ENCODE measurements at places on chromosomes 7 and 10.

GRCh38 chr7:44654255-44654796 lies 47.9 kb downstream of the OGDH start:
- no peak for DNase-seq

GRCh38 chr7:81206667-81207360 lies 288.0 kb upstream of the SEMA3C start:
- no peak for DNase-seq

GRCh38 chr7:41942468-41943093 lies 239.7 kb upstream of the INHBA start:
- DNase-seq, result no peak

DNA sequence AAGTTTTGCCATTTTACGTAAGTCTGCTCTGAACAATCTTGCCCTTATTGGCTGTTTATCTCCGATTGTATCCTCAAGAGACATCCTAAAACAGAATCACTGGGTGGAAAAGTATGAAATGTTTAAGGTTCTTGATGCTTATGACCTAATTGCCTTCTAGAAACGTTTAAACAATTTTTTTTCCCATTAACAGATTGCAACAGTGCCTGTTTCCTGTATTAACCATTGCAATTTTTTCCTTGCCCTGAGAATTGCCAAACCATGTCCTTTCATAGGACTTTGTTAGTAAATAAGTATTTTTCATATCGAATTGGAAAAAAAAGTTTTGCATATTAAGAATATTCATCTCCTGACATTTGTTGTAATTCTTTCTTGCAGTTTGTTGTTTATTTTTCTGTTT lies 639.8 kb downstream of the INHBA start:
- no peak for DNase-seq

DNA sequence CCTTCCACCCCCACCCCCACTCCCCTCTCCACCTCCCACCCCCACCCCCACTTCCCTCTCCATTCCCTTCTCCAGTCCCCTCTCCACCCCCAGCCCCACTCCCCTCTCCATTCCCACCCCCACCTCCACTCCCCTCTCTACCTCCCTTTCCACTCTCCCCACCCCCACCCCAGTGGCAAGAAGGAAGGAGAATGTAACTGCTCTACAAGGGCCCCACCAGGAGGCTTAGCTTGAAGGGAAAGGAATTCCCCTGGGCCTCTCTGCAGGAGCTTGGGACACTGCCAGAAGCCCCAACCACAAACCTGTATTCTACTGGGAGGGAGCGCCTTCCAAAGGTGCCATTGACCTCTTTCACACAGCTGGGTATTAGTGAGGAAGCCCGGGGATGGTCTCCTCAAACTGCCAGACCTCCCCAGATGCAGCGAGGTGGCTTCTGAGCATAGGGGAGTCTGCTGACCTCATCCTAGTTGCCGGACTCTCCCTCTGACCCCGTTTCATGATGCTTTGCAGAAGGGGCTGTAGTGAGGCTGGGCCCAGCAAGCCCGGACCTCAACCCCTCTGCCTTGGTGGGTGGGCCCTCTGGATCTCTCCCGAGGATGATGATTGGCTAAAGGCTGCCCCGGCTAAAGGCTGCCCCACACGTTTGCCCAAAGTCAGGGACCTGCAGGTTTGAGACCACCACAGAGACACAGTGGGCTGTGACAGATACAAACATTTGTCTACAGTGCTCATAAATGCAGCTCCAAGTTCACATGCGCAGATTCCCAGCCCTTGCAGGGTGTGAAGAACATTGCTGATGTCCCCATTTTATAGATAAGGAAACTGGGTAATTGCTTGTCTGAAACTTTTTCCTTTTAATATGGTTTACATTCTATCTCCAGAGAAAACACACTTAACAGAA lies 2.9 kb downstream of the DEPP1 start:
- no peak for DNase-seq

DNA sequence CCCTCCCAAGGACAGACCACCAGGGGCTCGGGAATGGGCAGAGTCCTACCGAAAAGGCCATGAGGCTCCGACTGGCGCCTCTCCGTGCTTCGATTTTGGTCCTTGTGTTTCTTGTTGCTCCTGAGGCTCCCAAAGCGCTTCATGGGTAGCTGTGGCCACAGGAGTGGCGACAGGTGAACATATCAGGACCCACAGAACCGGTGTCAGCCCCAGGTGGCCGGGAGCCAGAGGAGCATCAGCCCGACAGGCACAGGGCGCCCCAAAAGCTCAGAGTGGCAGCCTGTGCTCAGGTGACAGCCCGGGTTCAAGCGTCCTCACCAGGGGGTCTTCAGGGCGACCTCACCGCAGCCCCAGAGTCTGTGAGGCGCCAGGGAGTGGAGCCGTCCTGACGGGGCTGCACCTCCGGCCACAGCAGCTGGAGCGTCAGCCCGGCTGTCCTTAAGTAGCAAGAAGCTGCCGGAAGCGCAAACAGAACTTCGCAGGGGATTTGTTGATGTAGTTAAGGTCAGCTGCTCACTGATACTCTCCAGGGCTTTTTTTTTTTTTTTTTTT lies 141.0 kb downstream of the PRKAG2 start:
- no peak for DNase-seq

DNA sequence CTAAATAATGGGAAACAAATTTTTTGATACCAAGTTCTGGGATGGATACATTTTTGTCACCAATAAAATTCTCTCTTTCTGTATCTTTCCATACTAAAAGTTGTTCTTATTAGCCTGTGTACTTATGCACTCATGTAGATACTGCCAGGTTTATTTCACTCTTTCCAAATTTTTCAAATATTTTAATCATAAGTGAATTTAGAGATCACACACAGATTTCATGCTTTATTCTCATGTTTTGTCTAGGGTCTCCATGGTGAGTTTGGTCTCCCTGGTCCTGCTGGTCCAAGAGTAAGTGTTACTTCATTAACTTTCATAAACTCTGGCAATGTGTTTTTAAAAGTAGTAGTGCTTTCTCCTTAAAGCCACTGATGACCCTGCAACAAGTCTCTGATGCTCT lies 20.3 kb downstream of the COL1A2 start:
- no peak for DNase-seq

- DNase-seq, result no peak
Observed at GRCh38 chr10:639751-640672, 49.5 kb downstream of the DIP2C start.

- no peak for DNase-seq
Observed at GRCh38 chr7:11478426-11478825, 353.6 kb downstream of the THSD7A start.

DNA sequence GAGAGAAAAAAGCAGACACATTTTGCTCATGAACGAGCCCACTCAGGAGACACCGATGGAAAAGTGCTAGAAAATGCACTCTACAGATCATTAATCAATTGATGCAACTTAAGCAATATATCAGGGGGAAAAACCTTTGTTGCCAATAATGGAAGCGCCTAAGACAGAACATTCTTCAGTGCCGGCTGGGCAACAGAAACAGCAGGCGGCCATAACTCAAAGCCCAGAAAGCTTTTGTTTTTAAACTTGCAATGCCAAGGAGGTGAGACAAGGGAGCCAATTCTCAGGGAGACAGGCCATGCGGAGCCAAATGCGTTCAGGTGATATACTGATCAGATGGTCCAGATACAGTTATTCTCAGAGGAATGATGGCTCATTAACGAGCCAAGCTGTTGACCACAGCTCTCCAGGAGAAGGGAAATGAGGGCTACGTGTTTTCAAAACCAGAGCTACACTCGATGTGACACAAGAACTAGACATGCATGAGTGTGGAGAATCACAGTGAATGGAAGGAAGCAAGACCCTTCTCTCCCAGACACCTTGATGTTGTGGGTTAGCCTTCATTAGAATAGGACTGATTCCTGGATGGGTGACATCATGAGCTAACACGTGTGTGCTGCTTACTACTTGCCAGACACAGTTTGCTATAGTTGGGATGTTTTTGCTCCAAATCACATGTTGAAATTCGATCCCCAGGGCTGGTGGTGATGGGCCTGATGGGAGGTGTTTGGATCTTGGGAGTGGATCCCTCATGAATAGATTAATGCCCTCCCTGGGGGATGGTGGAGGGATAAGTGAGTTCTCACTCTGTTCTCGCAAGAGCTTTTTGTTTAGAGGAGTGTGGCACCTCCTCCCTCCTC lies 79.1 kb upstream of the KCNMA1 start:
- no peak for DNase-seq

All from GM12892 (cell line).